Vagina (tissue), 2 donors: ENCODE measurements at places on chromosomes 2 and 18. TPM values are rescaled to one million over a fixed set of nuclear protein-coding genes. Genes with fewer than 3 reads are reported as not detected.

DNA sequence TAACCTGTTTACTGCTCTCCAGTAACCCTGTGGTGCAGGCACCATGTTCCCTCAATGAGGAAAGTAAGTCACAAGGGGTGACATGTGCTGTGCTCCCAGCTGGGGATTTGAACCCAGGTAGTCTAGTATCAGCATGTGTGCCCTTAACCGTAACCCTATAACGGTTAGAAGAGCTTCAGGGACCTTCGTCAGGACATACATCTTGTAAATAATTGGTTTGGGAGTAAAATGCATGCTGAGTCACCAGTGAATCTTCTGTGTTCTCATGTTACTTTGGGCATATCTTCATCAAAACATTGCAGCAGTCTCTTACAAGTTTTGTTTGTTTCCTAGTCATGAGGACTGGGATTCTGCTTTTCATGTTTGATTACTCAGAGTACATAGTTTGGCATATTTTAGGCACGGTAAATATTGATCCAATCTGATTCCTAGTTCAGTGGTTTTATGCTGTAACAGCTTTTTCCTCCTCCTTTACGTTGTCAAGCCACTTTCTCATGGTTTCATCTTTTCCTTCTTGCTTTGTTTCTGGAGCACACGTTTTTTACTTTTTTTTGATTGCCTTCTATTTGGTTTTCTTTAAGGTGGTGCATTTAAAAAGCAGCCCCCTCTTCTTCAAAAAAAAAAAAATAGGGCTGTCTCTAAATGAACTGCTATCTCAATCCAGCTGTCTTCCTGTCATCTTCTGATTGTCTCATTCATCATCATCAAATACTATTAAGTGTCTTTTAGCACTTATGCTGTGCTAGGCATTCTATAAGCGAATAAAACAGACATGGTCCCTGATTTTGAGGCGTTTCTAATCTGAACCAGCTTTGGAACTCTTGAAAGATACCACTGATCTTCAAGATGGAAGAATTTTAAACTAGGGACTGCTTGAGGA, 50.4 kb downstream of the CLIP4 start:
- no peak for DNase-seq
- H3K36me3 ChIP-seq: peaks cover 15% of the 10 kb centered on the region
- H3K27me3 ChIP-seq: no peaks in the 10 kb centered on the region
- no peak overlapping the region for H3K27ac ChIP-seq
- H3K4me1 ChIP-seq: no peaks in the 10 kb centered on the region

GRCh38 chr2:143397884-143398614, 268.8 kb downstream of the ARHGAP15 start:
- no peak for DNase-seq
- peaks cover 14% of the 10 kb centered on the region for H3K4me1 ChIP-seq
- no peaks in the 10 kb centered on the region for H3K27me3 ChIP-seq
- H3K36me3 ChIP-seq: no peaks in the 10 kb centered on the region
- H3K27ac ChIP-seq: peak overlapping the region; percentile 33

GRCh38 chr2:159292157-159292556, 5.7 kb upstream of the WDSUB1 start:
- H3K36me3 ChIP-seq: no peaks in the 10 kb centered on the region
- no peak for DNase-seq
- H3K4me1 ChIP-seq: peaks cover 7% of the 10 kb centered on the region
- no peak overlapping the region for H3K4me3 ChIP-seq
- no peaks in the 10 kb centered on the region for H3K27me3 ChIP-seq
- H3K27ac ChIP-seq: no peak overlapping the region

DNA sequence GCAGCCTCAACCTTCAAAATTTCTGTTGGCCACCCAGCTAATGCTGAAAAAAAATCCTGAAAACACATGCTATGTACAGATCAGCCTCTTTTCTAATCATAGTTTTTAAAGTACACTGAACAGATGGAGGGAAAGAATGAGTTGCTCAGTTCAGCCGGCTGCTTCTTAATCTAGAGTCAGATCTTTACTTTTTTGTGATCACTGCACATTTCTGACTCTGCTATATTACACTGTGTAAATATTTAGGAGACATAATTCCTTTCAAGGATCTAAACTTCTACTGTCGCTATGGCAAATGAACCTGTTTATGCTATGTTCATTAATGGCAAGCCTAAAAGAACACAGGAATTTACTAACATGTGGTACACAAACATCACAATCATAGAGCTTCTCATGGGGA, 114.2 kb downstream of the SRBD1 start:
- no peaks in the 10 kb centered on the region for H3K36me3 ChIP-seq
- no peak overlapping the region for H3K4me3 ChIP-seq
- H3K4me1 ChIP-seq: no peaks in the 10 kb centered on the region
- DNase-seq: no peak
- H3K27ac ChIP-seq: no peak overlapping the region

- no peaks in the 10 kb centered on the region for H3K27me3 ChIP-seq
- no peak overlapping the region for H3K27ac ChIP-seq
- no peak overlapping the region for H3K4me3 ChIP-seq
Measured at GRCh38 chr2:74385396-74385795, 5.3 kb upstream of the DCTN1 start.

GRCh38 chr2:166388481-166389070, 12.8 kb upstream of the SCN9A start:
- H3K36me3 ChIP-seq: no peaks in the 10 kb centered on the region
- no peak overlapping the region for H3K4me3 ChIP-seq
- no peak overlapping the region for H3K27ac ChIP-seq
- no peaks in the 10 kb centered on the region for H3K4me1 ChIP-seq
- no peaks in the 10 kb centered on the region for H3K27me3 ChIP-seq

DNA sequence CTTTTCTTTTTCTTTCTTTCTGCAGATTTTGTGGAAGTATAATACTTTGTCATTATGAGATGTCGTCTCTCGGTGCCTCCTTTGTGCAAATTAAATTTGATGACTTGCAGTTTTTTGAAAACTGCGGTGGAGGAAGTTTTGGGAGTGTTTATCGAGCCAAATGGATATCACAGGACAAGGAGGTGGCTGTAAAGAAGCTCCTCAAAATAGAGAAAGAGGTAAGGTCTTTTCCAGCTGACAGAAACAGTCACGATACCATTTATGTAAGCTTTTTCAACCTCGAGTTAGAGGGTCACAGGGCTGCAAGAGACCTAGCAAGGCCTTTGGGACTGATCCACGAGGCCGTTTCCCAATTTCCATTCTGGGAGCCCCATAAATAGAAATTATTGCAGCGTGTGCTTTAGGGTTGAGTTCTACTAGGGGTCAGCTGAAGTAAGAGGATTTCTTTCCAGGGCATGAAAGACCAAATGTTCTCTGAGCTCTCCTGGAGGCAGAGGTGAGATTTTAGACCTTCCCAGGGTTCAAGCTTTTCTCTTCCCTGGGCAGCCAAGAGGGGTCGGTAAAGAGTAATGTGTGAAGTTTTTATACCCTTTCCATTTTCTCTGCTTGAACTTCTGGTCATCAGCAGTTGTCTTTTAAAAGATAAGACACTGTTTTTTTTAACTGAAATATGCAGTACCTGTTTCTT, 15.5 kb downstream of the MAP3K20 start:
- H3K27me3 ChIP-seq: no peaks in the 10 kb centered on the region
- H3K36me3 ChIP-seq: no peaks in the 10 kb centered on the region
- DNase-seq: no peak
- H3K4me1 ChIP-seq: peaks cover 51% of the 10 kb centered on the region

DNA sequence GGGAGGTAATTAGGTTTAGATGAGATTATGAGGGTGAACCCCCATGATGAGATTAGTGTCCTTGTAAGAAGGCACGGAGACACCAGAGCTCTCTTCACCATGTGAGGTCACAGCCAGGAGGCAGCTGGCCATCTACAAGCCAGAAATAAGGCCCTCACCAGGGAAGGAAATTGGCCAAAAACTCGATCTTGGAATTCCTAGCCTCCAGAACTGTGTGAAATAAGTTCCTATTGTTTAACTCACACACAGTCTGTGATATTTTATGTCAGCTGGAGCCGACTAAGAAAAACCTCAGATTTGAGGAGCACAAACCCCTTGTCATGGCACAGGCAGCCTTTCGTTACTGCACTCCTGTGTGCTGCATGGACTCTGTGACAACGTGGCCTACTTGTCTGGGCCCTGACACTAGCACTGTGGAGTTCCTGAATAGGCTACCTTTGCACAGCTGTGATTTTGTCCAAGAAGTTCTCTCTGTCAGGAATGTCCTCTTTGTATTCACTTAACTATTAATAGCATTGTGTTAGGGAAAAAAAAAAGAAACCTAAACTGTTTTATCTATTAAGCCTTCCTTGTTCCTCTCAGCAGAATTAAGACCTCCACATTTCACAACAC, 319.8 kb downstream of the TDRD15 start:
- H3K4me3 ChIP-seq: no peak overlapping the region
- no peaks in the 10 kb centered on the region for H3K4me1 ChIP-seq
- H3K27me3 ChIP-seq: no peaks in the 10 kb centered on the region
- DNase-seq: no peak
- no peaks in the 10 kb centered on the region for H3K36me3 ChIP-seq

Gene EGR4
- total RNA-seq: not detected

Gene ANO7
- 0.98 TPM for total RNA-seq

Gene FTCDNL1
- 2.5 TPM for total RNA-seq

Gene HOXD13
- 15.7 TPM for total RNA-seq

Gene SLC5A7
- 1.7 TPM for total RNA-seq
